Nasal cavity respiratory epithelium epithelial cell of viscerocranial mucosa (primary cell): ENCODE measurements at places on chromosomes 1 and 21. TPM values are rescaled to one million over a fixed set of nuclear protein-coding genes. Genes with fewer than 3 reads are reported as not detected.

ADCY10 gene
- total RNA-seq: under 0.01 TPM in 1 of 2 replicates, not detected in the other

PROK1 gene
- not detected in 2 replicates for total RNA-seq

RASSF5 gene
- 5.8 and 6.3 TPM in 2 replicates for total RNA-seq

PAQR6 gene
- 0.34 and 1.1 TPM in 2 replicates for total RNA-seq

RPAP2 gene
- total RNA-seq: 4.4 and 23.6 TPM in 2 replicates

DNAJC6 gene
- 3.8 TPM in 2 replicates for total RNA-seq
